NCI-H526 (cell line): ENCODE measurements at places on chromosomes 5 and 9.

- DNase-seq: no peak
Measured at GRCh38 chr5:181197326-181197951, 7.6 kb downstream of the TRIM7 start.

DNA sequence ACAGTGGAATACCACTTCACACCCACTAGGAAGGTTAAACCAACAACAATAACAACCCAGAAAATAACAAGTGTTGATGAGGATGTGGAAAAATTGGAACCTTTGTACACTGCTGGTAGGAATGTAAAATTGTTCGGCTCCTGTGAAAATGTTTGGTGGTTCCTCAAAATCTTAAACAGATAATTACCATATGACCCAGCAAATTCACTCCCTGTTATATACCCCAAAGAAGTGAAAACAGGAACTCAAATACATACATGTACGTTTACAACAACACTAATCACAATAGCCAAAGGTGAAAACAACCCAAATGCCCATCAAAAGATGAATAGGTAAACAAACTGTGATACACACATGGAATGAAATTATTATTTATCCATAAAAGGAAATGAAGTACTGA is 178.5 kb upstream of the PHYKPL start:
- DNase-seq: no peak

DNA sequence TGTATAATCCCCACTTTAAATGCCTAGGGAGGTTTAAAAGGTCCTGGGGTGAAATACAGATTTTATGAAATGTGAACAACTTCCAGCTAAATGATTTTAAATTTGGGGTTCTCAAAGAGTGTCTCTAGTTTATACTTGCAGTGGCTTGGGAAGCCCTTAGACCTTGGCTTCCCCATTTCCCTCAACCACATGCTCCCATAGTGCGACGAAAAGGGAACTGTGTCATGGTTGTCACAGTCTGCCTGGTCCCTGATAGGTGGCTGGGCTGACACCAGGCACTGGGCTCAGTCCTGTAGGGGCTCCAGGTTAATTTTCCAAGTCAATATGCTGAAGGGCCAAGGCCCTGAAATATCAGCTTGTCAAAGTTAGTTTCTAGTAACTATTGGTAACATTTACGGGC is 10.4 kb upstream of the CXCL14 start:
- DNase-seq: no peak

- DNase-seq: peak; percentile 49
Measured at GRCh38 chr5:124741711-124742496, 4.5 kb downstream of the ZNF608 start.

DNA sequence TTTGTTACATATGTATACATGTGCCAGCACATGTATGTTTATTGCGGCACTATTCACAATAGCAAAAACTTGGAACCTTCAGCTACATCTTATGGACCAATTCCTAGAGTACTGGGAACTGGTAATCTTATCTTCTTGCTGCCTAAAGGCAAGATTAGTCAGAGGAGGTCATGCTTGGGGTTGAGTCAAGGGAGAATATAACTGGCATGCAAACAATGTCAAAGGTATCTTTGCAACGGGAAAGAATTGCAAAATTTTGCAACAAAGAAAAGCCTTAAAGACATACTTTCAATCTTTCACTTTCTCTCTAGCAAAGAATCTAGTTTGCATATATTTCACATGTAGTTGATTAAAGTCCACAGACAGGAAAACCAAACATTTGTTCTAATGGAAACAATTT is 145.2 kb downstream of the EDIL3 start:
- DNase-seq: no peak

- no peak for DNase-seq
Measured at GRCh38 chr9:121609822-121610637, 41.4 kb upstream of the DAB2IP start.

- DNase-seq: no peak
Measured at GRCh38 chr5:152701305-152701949, 296.3 kb upstream of the NMUR2 start.
